ENCODE measurements at places on chromosomes 13 and 19.

DNA sequence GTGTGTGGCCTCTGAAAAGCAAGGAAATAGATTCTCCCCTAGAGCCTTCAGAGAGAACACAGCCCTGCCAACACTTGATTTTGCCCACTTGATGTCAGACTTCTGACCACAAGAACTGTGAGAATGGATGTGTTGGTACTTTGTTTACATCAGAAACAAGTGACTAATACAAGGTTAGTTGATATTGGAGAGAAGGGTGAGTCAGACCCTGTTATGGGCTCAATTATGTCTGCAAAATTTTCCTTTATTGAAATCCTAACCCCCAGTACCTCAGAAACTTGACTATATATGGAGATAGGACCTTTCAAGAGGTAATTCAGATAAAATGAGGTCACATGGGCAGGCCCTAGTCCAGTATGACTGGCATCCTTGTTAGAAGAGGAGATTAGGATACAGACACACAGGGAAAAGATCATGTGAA lies 226.7 kb downstream of the RFC3 start:
- no peak for DNase-seq

DNA sequence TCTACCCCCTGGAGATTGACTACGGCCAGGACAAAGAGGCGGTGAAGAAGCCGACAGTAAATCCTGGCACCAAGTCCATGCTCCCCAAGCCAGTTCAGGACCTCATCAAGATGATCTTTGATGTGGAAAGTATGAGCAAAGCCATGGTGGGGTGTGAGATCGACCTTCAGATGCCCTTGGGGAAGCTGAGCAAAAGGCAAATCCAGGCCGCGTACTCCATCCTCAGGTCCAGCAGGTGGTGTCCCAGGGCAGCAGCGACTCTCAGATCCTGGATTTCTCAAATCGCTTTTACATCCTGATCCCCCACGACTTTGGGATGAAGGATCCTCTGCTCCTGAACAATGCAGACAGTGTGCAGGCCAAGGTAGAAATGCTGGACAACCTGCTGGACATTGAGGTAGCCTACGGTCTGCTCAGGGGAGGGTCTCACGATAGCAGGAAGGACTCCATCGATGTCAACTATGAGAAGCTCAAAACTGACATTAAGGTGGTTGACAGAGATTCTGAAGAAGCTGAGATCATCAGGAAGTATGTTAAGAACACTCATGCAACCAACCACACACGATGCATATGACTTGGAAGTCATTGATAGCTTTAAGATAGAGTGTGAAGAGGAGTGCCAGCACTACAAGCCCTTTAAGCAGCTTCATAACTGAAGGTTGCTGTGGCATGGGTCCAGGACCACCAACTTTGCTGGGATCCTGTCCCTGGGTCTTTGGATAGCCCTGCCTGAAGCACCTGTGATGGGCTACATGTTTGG lies 24.0 kb upstream of the ANKRD10 start:
- DNase-seq = no peak

DNA sequence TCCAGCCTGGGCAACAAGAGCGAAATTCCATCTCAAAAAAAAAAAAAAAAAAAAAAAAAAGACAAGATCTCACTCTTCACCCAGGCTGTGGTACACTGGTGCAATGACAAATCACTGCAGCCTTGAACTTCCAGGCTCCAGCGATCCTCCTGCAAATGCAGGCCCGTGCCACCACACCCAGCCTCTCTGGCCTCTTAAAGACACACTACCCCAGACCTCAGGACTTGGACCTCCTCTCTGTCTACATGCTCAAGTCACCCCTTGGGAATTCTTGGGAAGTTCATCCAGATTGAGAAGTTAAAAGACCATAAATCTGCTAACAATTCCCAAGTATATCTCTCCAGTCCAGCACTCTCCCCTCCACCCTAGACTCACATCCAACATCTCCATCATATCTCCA lies 10.6 kb upstream of the HIPK4 start:
- DNase-seq = no peak

- DNase-seq = no peak
Observed at GRCh38 chr19:43779147-43779819, 1.5 kb downstream of the KCNN4 start.

Measured in NCI-H748 treated with DMSO at 0.1 percent for 48 hours (cell line).